ENCODE measurements at places on chromosomes 12 and 14. TPM values are rescaled to one million over a fixed set of nuclear protein-coding genes. Genes with fewer than 3 reads are reported as not detected.

- no peak for DNase-seq
Measured at GRCh38 chr12:62586850-62587249, 120.2 kb downstream of the MON2 start.

Gene KLRC3
- total RNA-seq = not detected

DNA sequence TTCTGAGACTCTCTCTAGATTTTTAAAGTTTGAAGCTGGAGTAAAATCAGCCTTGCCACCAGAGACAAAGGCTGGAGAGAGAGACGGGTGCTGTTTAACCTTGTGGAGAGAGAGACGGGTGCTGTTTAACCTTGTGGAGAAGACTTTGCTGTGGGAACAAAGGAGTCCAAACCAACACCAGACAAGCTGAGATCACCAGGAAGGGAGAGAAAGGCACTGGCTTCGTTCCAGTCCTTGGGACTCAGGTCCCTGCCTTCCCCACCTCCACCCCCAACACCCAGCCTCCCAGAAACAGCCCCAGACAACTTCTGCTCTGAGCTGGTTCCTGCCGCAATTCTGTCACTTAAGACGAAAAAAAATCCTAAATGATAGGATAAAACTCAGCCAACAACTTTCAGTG, 1389.3 kb downstream of the AACS start:
- DNase-seq = no peak

DNA sequence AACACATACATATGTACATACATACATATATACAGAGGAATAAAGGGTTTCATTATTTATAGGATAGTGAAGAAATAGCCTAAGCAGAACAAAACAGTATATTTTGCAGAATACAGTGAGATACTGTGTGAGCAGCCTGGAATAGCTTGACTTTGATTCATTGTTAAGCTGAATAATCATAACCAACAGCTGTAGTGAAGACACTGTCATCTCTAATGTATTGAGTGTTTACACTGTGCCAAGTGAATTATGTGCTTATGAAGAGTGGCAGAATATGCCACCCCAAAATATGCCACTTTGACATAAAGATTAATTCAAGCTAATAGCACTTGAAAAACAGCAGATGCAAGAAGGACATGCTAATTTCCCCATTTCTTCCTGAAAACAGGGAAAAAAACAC, 48.2 kb upstream of the LRFN5 start:
- DNase-seq = no peak

- DNase-seq = no peak
Measured at GRCh38 chr12:90036637-90037036, 328.0 kb upstream of the ATP2B1 start.

DNA sequence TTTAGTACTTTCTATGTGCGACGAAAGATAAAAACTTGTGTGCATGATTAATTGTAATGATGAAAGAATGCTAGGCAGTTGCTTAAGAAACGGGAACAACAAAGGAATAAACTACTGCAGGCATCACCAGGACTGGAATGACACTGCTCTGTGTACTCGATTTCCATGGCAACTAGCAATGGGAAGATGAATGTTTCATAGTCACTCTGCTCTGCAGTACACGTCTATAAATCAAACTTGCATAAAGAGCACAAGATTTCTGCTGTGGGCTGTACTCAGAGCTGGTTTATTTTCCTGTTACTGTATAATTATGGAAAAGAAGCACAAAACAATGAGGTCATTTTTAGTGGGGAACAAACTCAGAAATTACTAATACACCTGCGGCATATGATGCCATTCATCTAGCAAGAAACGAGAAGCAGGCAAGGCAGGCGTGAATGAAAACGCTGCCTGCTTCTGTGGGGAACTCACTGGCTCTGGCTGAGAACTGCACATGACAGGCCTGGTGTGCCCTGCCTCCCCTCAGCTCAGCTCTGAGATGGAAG, 41.8 kb downstream of the EFCAB11 start:
- DNase-seq = peak; percentile 13

GRCh38 chr12:107288414-107289127, 195.2 kb upstream of the CRY1 start:
- DNase-seq = no peak

Gene HNF1A
- not detected for total RNA-seq

Gene HNRNPA1
- total RNA-seq = 695 TPM

Gene AHNAK2
- total RNA-seq = 47.8 TPM

Gene TARBP2
- total RNA-seq = 27.7 TPM

DNA sequence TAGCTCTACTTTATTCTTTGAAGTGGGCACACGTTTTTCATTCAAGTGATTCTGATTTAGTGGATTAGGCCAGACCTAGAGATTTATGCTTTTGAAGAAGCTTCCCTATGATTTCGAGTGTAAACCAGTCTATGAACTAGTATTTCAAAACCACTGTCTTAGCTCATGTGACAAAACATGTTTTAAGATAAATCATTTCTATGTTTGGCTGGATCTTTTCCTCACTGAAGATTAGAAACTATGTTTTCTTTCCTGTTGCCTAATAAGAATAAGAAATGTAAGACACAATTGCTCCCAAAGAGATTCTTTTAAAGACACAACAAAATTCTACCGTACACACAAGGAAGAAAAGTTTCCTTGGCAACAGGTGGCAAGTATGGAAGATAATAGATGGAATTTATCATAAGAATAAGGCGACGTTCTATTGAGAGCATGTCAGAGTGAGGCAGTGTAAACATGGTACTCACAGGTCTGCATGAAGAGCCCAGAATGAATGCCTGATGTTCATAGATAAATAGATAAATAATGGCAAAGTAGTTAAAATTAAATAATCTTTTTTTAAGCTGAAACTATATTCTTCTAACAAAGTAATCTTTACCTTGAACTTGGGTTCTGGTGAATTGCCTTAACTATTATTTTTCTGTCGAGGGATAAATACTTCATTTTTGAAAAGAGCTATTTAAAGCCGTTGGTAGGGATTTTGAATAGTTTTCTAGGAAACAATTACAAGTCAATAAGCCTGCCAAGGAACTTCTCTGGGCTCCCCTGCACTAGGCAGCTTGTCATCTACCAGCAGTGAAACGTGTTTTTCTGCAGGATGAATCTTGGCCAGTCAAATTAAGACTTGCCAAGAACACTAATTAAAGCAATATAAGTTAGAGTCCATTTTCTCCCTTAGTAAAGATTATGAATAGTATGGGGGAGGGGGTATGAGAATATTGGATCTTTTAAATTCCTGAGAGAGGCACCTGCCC, 34.1 kb upstream of the C12orf75 start:
- DNase-seq = no peak

Gene DACT1
- 50.9 TPM for total RNA-seq

- DNase-seq = no peak
Measured at GRCh38 chr14:101046071-101046470, 142.5 kb upstream of the RTL1 start.

GRCh38 chr12:106195621-106196027, 52.2 kb downstream of the CKAP4 start:
- peak; percentile 28 for DNase-seq

Gene NRL
- 0.92 TPM for total RNA-seq

DNA sequence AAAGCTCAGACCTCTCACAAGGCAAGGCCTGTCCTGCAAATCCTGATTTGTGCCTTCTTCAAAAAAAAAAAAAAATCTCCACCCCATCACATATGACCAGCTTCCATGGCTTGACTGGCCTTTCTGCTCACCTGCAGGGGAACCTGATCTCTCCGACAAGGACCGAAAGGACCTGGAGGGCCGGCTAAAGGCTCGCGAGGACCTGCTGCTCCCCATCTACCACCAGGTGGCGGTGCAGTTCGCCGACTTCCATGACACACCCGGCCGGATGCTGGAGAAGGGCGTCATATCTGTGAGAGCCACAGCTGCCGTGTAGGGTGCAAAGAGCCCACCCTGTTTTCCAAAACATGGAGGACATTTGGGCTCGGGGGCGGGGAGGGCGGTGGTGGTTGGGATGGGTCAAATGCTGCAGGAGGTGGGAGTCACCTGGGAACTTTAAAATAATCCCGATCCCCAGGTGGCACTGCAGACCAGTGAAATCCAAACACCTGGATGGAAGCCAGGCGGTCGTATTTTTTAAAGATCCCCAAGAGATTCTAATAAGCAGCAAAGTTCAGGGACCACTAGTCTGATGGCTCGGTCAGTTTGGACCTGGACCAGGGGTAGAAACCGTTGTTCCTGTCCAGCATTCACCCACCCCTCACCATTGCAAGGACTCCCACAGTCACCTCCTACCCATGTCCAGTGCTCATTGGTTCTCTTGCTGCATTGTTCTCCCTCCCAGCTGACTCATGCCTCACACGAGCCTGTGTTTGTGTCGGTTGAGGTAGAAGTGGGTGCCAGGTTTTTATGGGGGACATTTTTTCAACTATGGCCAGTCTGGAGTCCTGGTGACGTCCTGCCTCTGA, 44.8 kb downstream of the FOXN4 start:
- no peak for DNase-seq

Gene OTOGL
- total RNA-seq = 0.81 TPM

GRCh38 chr14:63952933-63953437, 100.2 kb downstream of the SYNE2 start:
- no peak for DNase-seq

Gene RNASE3
- total RNA-seq = not detected

GRCh38 chr12:78096909-78097597, 266.4 kb downstream of the NAV3 start:
- no peak for DNase-seq

Gene KCNH5
- total RNA-seq = not detected

GRCh38 chr14:105051182-105052109, 13.8 kb downstream of the GPR132 start:
- DNase-seq = no peak

DNA sequence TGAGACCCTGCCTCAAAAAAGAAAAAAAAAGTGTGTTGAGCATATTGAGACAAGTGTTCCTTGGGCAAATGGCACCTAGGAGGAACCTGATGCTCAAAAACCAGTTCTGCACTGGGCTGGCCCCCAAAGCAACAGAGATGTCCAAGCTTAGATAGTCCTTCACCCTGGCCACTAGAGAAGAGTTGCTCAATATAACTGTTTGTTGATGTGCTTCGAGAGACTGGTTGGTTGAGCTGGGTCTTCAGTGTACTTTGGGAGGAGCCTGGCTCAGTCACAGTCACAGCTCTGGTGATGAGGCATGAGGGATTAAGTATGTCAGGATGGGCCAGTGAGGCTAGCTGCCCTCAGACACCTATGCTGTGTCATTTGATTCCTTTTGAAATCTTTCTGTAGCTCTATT, 38.0 kb downstream of the SLC2A14 start:
- no peak for DNase-seq

DNA sequence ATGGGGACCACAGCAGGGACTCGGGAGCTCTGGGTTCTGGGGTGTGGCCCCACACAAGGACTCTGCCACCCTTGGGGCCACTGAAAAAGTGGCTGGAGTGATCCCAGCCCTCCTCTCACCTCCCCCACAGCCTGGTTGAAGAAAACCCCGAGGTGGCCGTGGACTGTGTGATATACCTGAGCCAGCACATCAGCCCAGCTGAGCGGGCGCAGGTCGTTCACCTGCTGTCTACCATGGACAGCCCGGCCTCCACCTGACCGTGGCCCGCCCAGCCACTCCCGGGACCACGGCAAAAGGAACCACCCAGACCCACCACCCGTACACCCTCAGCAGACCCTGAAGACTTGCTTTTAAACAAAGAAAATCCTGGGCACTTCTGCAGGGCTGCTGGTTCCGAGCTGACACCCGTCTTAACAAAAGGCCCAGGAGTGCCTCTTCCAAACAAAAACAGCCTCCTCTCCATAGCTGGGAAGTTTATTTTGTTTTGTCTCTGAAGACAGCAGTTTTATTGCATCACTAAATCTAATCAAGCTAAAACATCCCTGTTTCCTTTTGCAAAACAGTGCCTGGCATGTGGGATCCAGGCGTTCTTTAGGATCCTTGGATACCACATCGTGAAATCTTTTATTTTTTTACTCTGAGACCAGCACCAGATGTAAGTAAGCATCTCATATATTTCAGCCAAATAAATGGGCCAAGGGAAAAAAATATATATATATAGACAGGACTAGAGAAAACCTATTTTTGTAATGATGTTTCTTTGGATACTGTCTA, 42.8 kb downstream of the FOXN4 start:
- DNase-seq = no peak

DNA sequence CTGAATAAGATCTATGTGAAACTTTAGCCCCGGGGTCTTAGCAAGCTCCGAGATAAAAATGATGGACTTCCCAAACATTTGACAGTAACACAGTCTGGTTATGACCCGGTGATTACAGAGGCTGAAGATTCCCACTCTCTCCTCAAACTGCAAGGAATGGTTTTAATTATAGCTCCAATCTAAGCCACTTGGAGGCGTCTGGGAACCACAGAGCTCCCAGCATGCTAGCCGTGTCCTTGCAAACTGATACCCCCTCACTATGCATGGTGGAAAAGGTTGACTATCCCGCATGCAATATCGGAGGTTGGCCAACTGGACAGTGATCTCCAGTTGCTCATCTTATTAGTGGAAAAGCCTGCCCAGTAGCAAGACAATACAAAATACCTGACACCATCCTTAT, 76.5 kb upstream of the GRIN2B start:
- no peak for DNase-seq

- peak; percentile 20 for DNase-seq
Measured at GRCh38 chr12:62724947-62725451, 210.0 kb downstream of the PPM1H start.

DNA sequence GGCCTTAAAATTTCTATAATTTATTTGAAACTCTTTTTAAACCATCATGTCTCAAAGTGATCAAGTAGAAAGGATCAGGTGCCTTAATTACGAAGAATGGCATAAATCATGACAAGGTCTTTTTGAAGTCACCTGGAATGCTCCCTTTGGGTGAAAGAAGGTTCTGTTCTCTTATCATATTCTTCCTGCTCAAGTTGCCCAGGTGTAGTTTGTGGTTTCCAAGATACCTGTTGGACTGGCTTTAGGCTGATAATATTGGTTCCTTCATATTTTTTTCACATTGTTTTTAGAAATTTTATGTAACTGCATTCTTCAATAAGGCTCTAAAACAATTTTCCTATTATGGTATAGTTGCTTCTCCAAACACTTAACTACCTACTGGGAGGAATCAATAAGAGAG, 29.2 kb downstream of the RASSF3 start:
- no peak for DNase-seq

Gene TAS2R31
- 2.7 TPM for total RNA-seq

Gene BIN2
- total RNA-seq = 4.6 TPM

Gene TRIM9
- total RNA-seq = 2.1 TPM

Gene COX8C
- not detected for total RNA-seq

Gene MAGOHB
- total RNA-seq = 8.2 TPM

- DNase-seq = peak; percentile 18
Measured at GRCh38 chr12:24948757-24949722, at the start of gene BCAT1. BCAT1 (minus strand) TSS chr12:24949101; CDS start chr12:24948932, 169 bp downstream.
